ENCODE measurements at places on chromosomes 11 and 22. TPM values are rescaled to one million over a fixed set of nuclear protein-coding genes. Genes with fewer than 3 reads are reported as not detected.

GRCh38 chr11:116263770-116264169 is 509.0 kb downstream of the BUD13 start:
- no peak for DNase-seq

The KRTAP5-2 gene
- polyA plus RNA-seq: not detected

DNA sequence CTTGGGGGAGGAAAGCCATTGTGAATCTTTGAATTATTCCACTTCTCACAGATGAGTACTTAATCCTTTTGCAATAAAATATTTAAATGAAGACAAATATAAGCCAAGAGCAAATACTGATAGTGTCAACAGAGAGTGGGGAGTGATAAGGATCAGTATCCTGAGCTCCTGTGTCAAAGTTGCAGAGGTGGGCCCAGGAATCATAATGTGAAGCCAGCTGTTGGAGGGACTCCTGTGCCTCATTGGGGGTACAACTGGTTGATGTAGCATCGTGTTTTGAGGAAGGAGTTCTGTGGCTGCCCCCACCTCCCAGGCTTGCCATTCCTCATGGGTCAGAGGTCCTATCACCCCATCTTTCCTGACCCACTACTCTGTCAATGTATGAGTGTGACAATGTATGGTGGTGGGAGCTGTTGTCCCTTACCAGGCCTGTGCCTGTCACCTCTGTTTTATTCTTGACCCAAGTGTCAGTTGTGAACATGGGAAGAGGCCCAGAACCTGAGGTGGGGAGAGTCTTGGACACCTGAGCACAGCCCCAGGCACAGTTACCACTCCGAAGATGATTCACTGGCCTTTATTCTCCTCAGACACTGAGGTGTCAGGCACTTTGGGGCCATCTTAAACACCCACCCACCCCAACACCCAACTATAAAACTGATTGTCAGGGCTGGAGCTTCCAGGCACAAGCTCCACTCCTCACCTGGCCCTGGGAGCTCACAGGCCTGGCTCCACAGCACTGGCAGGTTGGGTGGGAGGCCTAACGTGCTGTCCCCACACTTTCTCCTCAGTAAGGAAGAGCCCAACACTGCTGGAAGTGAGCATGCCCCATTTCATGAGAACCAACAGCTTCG is 38.4 kb downstream of the KCNQ1OT1 start:
- DNase-seq: no peak

DNA sequence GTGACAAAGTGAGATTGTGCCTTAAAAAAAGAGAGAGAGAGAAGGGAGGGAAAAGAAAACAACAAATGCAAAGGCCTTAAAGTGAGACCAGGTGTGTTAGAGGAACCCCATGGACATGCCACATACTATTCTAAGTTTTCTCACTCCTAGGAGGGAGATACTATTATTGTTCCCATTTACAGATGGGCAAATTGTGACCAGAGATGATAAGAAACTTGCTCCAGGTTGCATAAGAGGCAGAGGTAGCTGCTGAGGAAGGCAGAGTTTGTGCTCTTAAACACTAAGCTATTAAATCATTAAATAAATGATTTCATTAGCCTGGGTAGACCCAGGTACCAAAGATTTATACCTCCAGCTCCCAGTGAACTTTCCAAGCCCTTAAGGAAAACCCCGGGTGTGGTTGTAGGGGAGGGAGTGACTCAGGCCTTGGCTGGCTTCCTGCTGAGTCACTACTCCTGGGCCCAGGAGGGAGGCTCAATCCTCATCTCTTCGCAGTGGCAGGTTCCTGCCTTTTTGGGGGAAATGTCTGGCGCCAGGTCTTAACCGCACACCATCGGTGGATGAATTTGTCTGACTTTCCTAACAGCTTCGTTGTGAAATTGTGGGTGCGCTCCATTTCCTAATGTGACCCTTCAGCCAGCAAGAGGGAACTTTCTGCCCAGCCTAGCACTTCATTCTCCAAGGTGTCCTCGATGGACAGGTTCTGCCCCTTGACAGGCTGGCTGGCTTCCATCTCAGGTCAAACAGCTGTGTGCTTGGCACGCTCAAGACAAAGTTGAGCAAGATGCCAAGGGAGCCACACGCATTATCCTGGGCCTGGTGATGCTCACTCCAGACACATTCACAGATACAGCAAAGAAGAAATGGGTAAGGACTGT is 33.4 kb upstream of the PTPRJ start:
- no peak for DNase-seq

GRCh38 chr11:114262681-114263512 is 33.3 kb upstream of the NNMT start:
- peak; percentile 45 for DNase-seq

DNA sequence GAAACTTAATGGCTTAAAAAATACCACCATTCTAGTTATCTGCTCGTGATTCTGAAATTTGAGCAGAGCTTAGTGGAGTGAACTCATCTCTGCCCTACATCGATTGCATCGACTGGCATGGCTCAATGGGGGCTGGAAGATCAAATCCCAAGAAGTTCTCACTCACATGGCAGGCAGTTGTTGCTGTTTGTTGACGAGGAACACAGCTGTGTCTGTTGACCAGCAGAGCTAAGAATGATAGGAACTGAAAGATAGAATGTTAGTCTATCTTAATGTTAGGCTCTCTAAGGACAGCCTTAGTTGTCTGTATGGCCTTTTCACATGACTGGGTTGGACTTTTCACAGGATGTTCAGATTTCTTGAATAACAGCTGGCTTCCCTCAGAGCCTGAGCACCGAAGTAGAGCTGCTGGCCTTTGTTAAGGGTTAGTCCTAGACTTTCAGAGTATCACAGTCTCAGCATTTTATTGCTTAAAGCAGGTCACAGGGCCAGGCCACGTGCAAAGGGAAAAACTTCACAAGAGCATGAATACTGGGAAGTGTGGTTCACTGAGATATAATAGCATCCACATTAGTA is 31.6 kb upstream of the IZUMO1R start:
- no peak for DNase-seq

- DNase-seq: no peak
These were observed 284.7 kb downstream of the MIAT start for GRCh38 chr22:26941896-26942636.

DNA sequence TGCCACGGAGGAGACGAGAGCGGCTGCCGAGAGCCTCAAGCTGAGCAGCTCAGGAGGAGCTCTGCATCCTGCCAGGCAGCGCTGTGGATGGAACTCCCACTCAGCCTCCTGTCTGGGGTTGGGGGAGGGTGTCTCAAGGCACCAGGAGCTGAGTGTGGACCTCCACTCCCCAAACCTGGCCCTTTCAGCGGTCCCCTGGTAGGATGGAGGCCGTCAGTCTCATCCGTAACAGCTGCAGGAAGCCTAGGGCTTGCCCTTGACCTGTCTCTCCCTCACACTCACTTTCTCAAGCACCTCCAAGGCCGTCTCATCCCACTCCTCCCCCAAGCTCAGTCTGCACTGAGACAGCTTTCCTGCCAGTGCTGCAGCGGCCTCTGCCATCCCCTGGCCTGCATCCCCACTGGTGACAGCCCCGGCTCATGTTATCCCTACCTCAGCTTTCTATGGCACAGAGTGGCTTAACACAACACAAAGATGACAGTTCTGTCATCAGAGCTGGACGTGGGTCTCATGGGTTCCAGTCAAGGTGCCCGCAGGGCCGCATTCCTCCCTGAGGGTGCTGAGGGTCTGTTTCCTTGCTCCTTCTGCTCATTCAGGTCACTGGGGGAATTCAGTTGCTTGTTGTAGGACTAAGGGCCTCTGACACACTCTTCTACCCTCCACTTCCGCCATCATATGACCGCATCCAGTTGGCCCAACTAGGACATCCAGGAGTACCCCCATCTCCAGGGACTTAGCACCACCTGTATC is 341.9 kb upstream of the B3GAT1 start:
- DNase-seq: no peak

The ZNF280B gene
- 1.9 TPM for polyA plus RNA-seq

DNA sequence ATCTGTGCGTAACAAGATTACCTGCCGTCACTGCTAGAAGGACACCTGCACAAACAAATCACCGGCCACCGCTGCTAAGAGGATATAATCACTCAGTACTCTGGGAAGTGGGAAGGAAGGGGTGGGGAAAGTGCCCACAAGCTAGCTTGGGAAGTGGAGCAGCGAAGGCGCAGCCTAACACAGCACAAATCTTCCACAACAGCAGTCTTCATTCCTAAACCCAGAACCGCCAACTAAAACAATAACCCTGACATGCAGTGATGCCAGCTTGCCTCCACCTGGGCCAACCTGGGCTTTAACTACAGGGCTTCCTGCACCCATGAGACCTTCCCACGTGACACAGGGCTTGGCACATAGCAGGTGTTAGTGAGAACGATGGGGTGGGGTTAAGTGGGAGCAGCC is 5.1 kb downstream of the DGCR2 start:
- DNase-seq: peak; percentile 33

The TMEM86A gene
- 1.00 TPM for polyA plus RNA-seq

- no peak for DNase-seq
These were observed 686.6 kb downstream of the LUZP2 start for GRCh38 chr11:25183411-25183810.

DNA sequence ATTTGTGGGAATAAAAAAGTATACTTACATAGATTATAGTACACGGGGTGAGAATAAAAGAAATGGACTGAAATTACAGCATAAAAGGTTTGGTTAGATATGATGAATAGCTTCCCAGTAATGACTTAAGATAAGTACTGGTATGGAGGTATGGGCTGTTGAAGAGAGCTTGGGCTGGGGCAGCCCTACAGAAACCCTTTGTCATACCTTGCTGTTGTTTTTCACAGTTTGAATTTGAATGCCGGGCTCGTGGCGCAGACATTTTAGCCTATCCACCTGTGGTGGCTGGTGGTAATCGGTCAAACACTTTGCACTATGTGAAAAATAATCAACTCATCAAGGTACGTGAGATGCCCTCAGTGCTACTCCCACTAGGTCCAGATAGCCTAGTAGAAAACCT is 42.3 kb upstream of the RBX1 start:
- DNase-seq: no peak

DNA sequence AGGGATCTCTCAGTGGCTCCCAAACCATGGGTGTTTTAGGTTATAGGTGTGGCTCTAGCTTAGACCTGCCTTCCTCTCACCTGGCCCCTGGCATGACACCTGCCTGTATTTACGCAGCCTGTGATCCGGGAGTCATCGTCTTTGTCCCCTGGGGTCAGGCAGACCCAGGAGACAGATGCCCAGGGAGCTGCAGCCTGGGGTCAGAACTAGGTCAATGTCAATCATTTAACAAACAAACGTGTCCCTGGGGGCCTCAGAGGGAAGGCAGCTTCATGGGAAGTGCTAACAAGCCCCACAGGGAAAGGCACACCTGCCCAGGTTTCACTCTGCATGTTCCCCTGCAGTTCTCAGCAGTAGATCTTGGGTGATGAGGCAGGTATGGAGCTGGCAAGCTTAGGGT is 12.0 kb downstream of the BACE1-AS start:
- DNase-seq: no peak

The RCOR2 gene
- not detected for polyA plus RNA-seq

The TSSK2 gene
- not detected for polyA plus RNA-seq

The OR5P2 gene
- polyA plus RNA-seq: not detected

Data from CD4-positive, CD25-positive, alpha-beta regulatory T cell (primary cell).